ENCODE measurements at places on chromosomes 1 and 21. TPM values are rescaled to one million over a fixed set of nuclear protein-coding genes. Genes with fewer than 3 reads are reported as not detected.

Gene KLHL21
- total RNA-seq = 19.0 TPM

Gene GJB3
- not detected for total RNA-seq

Gene ADCY10
- total RNA-seq = 0.66 TPM

GRCh38 chr1:158644449-158644848, 39.4 kb downstream of the OR10Z1 start:
- H3K27me3 ChIP-seq = peaks cover 3% of the 10 kb centered on the region
- no peaks in the 10 kb centered on the region for H3K4me1 ChIP-seq
- DNase-seq = no peak
- H3K4me3 ChIP-seq = no peak overlapping the region

DNA sequence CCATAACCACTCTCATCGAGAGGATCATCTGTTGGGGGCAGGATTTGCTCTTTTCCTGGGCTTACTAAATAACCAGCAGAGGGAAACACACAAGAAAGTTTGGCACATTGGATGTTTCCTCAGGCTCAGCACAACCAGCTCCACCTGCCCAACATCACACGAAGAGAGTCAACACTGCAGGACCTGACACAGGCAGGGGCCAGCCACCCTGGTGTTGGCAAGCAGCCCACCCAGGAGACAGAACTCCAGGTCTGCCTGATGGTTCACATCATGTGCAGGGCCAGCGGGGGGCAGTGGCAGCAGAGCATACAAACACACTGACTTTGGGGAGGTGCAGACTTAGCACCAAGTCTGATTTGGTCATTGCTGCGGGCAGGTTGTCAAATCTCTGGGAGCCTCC, 182.3 kb upstream of the GALNT2 start:
- H3K4me1 ChIP-seq = no peaks in the 10 kb centered on the region
- H3K27ac ChIP-seq = no peak overlapping the region
- no peaks in the 10 kb centered on the region for H3K36me3 ChIP-seq
- no peak for DNase-seq
- H3K27me3 ChIP-seq = no peaks in the 10 kb centered on the region
- H3K4me3 ChIP-seq = no peak overlapping the region

DNA sequence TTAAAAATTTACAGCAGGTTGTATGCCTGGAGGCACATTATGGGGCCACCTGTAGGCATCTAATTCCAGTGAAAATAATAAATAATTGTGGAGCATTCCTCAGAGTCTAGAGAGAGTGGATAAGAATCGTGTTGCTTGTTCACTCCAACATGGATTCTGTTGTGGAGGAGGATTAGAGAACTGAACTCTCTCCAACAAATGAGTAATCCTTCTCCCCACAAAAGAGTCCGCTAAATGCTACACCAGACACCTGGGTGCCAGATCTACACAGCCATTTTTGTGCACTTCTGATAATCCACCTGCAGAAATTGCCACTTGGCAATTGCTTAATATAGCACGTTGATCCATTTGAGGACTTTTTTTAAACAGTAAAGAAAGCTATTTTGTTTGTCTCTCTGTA, 113.7 kb upstream of the DPYD start:
- H3K27ac ChIP-seq = no peak overlapping the region
- no peak for DNase-seq
- H3K27me3 ChIP-seq = peaks cover 21% of the 10 kb centered on the region
- H3K4me1 ChIP-seq = no peaks in the 10 kb centered on the region
- no peaks in the 10 kb centered on the region for H3K36me3 ChIP-seq
- H3K4me3 ChIP-seq = no peak overlapping the region

DNA sequence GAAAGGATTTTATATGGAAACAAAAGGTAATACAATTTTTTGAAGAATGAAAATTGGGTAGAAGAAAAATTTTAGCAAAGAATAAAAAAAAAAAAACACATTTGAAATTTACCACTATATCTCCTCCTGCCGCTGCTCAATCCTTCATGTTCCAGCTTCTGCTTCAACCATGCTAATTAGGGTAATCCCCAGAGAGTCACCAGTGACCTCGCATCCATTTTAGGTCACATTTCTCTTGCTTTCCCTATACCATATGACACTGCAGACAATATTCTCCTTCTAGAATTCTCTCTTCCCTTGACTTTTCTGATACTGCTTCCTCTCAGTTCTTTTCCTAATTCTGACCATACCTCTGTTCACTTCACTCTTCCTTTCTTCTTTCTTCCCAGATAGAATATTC, 237.1 kb downstream of the USH2A start:
- no peak for DNase-seq
- H3K27ac ChIP-seq = no peak overlapping the region
- H3K36me3 ChIP-seq = no peaks in the 10 kb centered on the region
